ENCODE measurements at places on chromosomes 13 and 19.

DNA sequence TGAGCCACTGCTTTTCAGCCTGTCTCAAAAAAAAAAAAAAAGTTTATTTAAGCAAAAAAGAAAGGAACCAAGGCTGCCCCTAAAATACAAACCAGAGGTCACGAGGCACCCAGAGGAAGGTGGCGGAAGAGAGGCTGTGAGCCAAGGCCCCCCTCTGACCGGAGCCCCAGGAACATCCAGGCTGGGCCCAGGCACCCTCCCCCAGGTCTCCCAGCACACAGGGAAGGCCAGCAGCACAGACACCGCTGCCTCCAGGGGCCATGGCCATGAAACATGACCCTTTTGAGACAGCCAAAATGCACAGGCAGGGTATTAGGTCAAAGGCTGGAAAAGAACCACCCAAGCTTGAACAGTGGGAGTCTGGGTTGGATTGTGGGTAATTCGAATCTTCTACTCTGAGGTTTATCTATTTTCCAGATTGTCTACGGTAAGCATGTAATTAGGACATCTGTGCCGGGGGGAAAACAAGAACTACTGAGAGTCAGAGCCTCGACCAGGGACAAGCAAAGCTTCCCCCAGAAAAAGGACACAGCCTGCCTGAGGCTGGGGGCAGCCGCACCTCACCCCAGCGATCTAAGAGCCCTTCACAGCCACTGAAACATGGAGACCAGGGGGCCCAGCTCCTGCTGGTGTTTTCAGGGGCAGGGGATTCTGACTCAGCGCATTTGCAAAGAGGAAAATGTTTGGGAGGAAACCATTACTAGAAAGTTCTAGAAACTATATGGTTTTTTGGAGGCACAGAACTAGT is 8.4 kb downstream of the PEX11G start:
- DNase-seq = no peak

DNA sequence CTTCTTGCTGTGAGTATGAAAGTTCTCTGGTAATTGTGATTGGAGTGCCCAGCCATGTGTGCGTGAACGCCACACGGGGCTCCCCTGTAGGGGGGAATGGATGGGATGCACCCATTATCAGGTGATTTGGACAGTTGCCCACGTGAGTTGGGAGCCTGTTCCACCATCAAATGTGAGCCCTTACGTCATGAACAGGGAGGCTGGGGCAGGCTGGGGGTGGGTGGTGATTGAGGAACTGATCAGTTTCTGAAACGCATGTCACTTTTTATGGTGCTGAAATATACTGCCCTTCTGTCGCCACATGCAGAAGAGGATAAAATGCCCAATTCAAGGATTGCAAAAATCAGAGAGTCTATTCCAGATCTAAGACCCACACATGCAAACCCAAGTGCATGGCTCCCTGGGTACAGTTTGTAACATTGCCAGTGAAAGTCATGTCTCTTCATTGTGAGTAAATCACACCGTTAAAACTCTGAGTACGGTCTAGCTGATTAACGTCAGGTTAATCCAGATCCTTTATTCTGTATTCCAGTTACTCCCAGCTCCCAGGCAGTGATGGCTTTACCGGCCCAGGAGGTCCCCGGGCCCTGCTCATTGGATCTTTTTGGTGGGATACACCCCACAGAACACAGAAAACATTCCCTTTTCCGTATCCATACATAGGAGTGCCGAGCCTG is 90.2 kb downstream of the RAB20 start:
- no peak for DNase-seq

- no peak for DNase-seq
Measured at GRCh38 chr13:21846605-21847004, 175.7 kb downstream of the FGF9 start.

GRCh38 chr19:23470873-23471545 is 75.7 kb upstream of the ZNF91 start:
- no peak for DNase-seq

DNA sequence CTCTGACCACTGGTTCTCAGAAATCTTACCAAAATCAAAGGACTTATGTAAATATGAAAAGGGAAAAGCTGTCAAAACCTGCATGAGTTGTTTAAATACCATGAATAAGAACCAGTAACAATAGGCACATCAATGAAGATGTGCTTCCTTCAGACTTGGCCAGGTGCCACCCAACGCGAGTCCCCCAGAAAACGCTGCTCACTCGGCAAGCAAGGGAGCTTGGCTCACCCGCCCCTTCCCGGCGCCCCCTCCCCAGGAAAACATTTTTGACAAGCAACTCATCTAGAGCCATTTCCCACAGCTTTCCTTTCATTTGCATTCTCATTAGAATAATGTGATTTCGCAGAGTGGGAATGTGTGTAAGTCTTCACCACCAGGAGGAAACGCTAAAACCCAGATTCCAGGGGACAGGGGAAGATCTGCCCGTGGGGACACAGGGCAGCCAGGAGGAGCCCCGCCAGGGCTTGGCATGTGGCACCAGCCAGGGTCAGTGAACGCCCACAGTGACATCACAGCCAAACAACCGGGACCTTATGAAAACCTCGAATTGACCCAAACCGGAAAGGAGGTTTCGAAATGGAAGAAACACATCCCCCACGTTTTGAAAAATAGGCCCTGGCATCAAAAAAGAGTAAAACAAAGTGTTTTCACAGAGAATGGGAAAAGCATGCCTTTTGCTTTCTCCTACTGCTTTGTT is 366.2 kb upstream of the TSHZ3 start:
- no peak for DNase-seq

GRCh38 chr13:112777637-112778406 is 88.0 kb downstream of the ATP11A start:
- no peak for DNase-seq

Data from right renal pelvis (tissue), 4 donors.